CD4-positive, alpha-beta T cell (primary cell): ENCODE measurements at places on chromosomes 3 and 15.

DNA sequence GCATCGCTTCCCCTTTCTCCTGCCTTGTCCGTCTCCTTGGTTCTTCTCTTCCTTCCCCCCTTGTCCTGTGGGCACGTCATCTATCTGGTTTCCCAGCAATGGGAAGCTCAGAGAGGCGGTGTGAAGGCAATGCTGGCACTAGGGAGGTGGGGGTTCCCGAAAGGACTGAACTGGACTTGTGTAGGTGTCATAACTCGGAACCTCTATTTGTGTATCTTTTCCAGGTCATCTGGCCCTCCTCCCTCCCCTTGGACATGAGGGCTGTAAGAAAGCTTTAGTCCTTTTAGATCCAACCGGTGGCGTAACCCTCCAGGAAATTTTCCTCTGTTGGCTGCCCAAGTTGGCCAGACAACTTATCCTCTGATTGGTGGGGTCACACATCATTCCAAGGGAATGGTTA lies 231.5 kb upstream of the TLE3 start:
- no peak for DNase-seq
- H3K4me1 ChIP-seq, result no peaks in the 10 kb centered on the region
- no peaks in the 10 kb centered on the region for H3K27me3 ChIP-seq
- no peak overlapping the region for H3K27ac ChIP-seq
- H3K36me3 ChIP-seq, result no peaks in the 10 kb centered on the region
- no peak overlapping the region for H3K4me3 ChIP-seq

- H3K4me1 ChIP-seq, result no peaks in the 10 kb centered on the region
- no peaks in the 10 kb centered on the region for H3K27me3 ChIP-seq
- H3K36me3 ChIP-seq, result no peaks in the 10 kb centered on the region
- no peak for DNase-seq
These were observed 14.8 kb upstream of the ZNF639 start for GRCh38 chr3:179308001-179308400.

- no peak for DNase-seq
- peaks cover 2% of the 10 kb centered on the region for H3K36me3 ChIP-seq
- H3K27ac ChIP-seq, result no peak overlapping the region
- H3K4me1 ChIP-seq, result no peaks in the 10 kb centered on the region
These were observed 26.0 kb downstream of the GOLM2 start for GRCh38 chr15:44314512-44314911.

DNA sequence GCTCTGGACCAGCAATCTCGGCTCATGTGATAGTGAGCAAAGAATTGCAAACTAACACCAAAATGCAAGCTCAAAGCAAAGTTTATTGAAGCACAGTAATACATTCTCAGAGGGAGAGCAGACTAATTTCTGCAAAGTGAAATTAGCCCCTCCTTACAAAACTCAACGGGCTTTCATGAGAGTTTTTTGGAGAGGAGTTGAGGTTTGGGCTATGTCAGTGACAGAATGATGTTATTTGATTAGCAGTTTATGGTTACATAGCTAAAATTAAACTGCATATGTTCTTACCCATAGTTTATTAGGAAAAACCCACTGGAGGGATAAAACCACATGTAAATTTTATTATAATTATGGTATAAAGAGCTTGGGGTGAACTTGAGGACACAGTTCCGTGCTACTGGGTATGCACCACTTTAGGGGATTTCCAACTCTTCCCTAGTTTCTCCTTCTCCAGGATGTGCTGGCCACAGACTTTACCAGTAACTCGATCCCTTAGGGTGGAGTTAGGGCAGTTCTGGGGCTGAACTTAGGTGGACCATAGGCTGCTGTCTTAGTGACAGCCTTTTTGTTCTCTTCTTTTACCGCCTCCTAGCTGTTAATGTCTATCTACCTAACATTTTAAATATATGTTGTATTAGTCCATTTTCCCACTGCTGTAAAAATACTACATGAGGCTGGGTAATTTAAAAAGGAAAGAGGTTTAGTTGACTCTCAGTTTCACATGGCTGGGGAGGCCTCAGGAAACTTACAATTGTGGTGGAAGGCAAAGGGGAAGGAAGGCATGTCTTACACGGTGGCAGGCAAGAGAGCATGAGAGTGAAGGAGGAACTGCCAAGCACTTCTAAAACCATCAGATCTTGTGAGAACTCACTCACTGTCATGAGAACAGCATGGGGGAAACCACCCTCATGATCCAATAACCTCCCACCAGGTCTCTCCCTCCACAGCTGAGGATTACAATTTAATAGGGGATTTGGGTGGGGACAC lies 8.9 kb upstream of the AADACL2 start:
- H3K36me3 ChIP-seq, result no peaks in the 10 kb centered on the region
- H3K27ac ChIP-seq, result no peak overlapping the region
- H3K4me3 ChIP-seq, result no peak overlapping the region
- no peak for DNase-seq
- H3K27me3 ChIP-seq, result no peaks in the 10 kb centered on the region
